ENCODE measurements at places on chromosomes 1 and 21.

GRCh38 chr1:180862305-180862704, 50.4 kb upstream of the KIAA1614 start:
- H3K4me1 ChIP-seq: peaks cover 11% of the 10 kb centered on the region
- no peak overlapping the region for H3K27ac ChIP-seq

DNA sequence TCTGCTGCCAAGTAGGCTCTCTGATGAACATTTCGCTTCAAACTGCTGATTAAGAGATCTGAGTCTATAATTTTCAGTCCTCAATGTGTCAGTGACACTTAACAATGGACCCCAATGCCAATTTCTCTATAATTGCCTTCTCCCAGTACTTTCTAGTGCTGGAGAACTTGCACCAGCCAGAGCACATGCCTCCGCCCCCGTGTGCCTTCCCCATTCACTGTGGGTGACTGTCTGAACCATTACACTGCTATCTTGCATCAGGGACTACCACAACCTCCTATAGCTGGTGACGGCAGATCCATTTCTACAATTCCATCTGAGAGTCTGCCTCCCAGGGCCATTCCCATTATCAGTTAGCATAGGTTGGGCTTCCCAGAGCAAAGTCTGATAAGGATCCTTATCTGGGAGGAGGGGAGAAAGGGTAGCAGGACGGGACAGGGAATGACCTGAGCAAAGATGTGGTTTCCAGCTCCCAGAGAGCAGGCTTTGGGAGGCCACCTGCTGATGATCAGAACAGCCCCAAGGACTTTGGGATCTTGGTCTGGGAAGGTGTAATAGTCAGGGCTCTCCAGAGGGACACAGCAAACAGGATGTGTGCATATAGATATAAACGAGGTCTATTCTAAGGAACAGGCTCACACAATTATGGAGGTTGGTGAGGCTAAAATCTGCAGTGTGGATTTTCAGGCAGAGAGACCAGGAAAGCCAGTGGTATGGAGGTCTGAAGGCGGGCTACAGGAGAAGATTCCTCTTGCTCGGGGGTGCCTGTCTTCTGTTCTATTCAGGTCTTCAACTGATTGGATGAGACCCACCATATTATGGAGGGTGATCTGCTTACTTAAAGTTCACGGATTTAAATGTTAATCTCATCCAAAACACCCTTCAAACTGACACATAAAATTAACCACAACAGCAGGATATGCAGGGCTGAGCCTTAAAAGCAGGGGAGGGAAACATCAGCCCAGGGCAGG, 238.2 kb downstream of the PTPRU start:
- H3K4me3 ChIP-seq: no peak overlapping the region
- DNase-seq: no peak
- no peaks in the 10 kb centered on the region for H3K36me3 ChIP-seq
- peaks cover 5% of the 10 kb centered on the region for H3K4me1 ChIP-seq

DNA sequence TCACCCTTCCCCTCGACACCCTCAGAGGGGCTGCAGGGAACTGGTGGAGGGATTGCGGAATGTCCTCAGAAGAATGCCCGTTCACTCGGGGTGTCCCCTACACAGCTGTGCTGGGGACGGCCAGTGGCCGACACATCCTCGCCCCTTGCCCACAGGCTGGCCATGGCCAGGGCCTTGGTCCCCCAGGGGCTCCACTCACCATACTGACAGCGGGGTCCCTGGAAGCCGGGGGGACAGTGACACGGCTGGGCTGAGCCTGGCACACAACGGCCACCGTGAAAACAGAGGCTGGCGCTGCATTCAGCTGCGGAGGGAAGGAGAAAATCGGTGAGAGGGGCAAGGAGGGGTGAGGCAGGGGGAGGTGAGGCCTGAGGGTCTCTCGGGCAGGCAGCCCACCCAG, 31.7 kb downstream of the MEGF6 start:
- H3K27me3 ChIP-seq: no peaks in the 10 kb centered on the region
- no peak overlapping the region for H3K27ac ChIP-seq
- no peaks in the 10 kb centered on the region for H3K36me3 ChIP-seq
- H3K4me1 ChIP-seq: no peaks in the 10 kb centered on the region
- H3K4me3 ChIP-seq: no peak overlapping the region
- DNase-seq: no peak

GRCh38 chr1:47767741-47768100, 229.5 kb downstream of the TRABD2B start:
- H3K4me1 ChIP-seq: peaks cover 27% of the 10 kb centered on the region
- no peaks in the 10 kb centered on the region for H3K27me3 ChIP-seq
- no peaks in the 10 kb centered on the region for H3K36me3 ChIP-seq
- no peak overlapping the region for H3K4me3 ChIP-seq
- DNase-seq: no peak

- no peaks in the 10 kb centered on the region for H3K36me3 ChIP-seq
- no peak for DNase-seq
- H3K27ac ChIP-seq: no peak overlapping the region
- H3K4me1 ChIP-seq: no peaks in the 10 kb centered on the region
Observed at GRCh38 chr21:44532712-44533111, 7.3 kb downstream of the KRTAP10-1 start.

GRCh38 chr1:205481218-205481617, 23.3 kb upstream of the CDK18 start:
- H3K4me1 ChIP-seq: peaks cover 9% of the 10 kb centered on the region
- no peaks in the 10 kb centered on the region for H3K36me3 ChIP-seq
- no peak for DNase-seq
- H3K27me3 ChIP-seq: no peaks in the 10 kb centered on the region
- H3K4me3 ChIP-seq: no peak overlapping the region
- H3K27ac ChIP-seq: no peak overlapping the region

All from esophagus muscularis mucosa (tissue), 4 donors.